ENCODE measurements at places on chromosomes 13 and 19.

GRCh38 chr19:310781-311496 is 19.7 kb upstream of the PLPP2 start:
- no peak for DNase-seq

DNA sequence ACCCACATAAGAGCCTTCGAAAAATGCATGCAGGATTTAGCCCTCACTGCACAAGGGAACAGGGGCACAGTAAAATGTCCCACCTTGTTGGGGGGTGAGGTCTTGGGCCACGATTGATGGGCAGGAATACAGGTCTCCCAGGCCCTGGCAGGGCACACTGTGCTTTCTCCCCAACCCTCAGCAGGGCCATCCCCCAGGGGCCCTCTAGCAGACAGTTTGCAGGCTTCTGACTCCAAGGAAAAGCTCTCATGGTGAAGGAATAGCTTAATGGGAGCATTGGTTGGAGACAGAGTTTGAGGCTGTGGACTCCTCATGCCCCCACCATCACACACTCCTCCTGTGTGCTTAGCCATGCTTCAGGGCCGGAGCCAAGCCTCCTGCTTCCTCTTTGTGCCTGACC is 484.6 kb downstream of the ZNF536 start:
- no peak for DNase-seq

- DNase-seq = no peak
Measured at GRCh38 chr19:29545866-29546582, 20.2 kb downstream of the VSTM2B start.

- no peak for DNase-seq
Measured at GRCh38 chr13:67094952-67095351, 135.2 kb downstream of the PCDH9 start.

GRCh38 chr19:7562646-7563393 is 27.3 kb downstream of the PNPLA6 start:
- DNase-seq = no peak

GRCh38 chr13:76148926-76149325 is 512.8 kb downstream of the LMO7 start:
- DNase-seq = no peak

- DNase-seq = no peak
Measured at GRCh38 chr13:51419001-51419636, 33.7 kb downstream of the INTS6 start.

GRCh38 chr13:68895696-68896095 is 1211.9 kb upstream of the ATXN8OS start:
- no peak for DNase-seq

GRCh38 chr19:35144600-35145436 is 1.8 kb downstream of the FXYD7 start:
- no peak for DNase-seq

- DNase-seq = no peak
Measured at GRCh38 chr13:110576736-110577476, 15.4 kb upstream of the RAB20 start.

GRCh38 chr19:8423817-8424223 is 10.7 kb downstream of the MARCHF2 start:
- DNase-seq = no peak

- DNase-seq = no peak
Measured at GRCh38 chr13:68369739-68370138, 1139.6 kb upstream of the PCDH9 start.

DNA sequence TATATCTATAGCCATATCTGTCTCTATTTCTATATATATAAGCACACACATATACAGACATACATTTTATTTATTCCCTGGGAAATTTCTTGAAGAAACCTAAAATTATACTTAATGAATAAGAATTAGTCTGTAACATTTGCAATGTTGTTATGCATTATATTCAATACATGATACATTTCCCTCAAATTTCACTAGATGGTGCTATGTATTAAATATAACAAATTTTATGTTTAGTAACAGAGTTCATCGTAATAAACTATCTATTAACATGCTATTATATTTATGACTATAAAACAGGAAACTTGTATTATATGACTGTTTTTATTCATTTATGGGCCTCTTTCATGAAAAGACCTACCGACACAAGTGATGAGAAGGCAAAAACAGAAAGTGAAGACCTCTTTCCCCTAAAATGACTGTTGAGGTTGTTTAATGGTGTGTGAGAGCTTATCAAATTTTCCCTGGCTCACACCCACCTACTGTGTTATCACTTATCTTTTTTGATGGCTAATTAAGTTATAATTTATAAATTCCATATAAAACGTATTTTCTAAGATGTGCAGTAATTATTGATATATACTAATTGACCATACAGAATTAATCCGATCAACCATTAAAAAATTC is 881.9 kb downstream of the SLITRK6 start:
- DNase-seq = no peak

- DNase-seq = no peak
Measured at GRCh38 chr19:35416331-35416730, 31.7 kb upstream of the FFAR2 start.

- no peak for DNase-seq
Measured at GRCh38 chr13:26376430-26376829, 122.5 kb downstream of the CDK8 start.

DNA sequence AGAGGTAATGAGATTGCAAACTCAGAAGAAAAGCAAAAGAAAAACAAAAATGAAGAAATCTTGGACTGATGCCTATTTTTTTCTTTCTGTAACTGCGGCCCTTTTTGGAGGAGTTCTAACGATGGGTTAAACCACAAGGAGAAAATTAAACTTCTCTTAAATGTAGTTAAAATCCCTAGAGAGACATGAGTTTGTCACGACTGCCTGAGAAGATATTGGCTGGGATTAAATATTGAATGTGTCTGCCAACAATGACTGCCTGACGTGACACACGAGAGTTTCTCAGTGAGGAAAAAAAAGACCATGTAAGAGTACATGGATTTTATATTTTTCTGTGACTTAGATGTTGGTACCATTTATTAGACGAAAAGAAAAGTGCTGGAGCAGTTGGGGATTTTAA is 1013.4 kb downstream of the PCDH9 start:
- no peak for DNase-seq

GRCh38 chr13:98307463-98308085 is 130.5 kb upstream of the RNF113B start:
- DNase-seq = no peak

GRCh38 chr13:23617551-23618024 is 47.4 kb downstream of the TNFRSF19 start:
- DNase-seq = no peak

DNA sequence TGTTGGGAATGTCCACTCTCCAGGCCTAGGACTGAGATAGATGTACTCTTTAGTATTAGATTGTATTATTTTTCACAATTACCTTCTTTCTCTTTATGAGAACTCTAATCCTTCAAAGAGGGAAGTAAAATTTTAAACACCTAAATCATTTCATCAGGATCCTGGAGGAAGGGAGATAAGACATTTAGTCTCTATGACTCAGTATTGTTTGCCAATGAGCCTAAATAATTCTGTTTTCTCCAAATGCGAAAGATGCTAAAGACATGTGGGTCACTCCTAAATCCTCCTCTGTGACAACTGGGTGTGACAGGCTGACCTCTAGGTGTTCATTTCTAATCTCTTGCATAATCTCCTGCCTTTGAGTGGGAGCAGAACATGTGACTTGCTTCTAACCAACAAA is 1736.6 kb upstream of the MIR17HG start:
- no peak for DNase-seq

DNA sequence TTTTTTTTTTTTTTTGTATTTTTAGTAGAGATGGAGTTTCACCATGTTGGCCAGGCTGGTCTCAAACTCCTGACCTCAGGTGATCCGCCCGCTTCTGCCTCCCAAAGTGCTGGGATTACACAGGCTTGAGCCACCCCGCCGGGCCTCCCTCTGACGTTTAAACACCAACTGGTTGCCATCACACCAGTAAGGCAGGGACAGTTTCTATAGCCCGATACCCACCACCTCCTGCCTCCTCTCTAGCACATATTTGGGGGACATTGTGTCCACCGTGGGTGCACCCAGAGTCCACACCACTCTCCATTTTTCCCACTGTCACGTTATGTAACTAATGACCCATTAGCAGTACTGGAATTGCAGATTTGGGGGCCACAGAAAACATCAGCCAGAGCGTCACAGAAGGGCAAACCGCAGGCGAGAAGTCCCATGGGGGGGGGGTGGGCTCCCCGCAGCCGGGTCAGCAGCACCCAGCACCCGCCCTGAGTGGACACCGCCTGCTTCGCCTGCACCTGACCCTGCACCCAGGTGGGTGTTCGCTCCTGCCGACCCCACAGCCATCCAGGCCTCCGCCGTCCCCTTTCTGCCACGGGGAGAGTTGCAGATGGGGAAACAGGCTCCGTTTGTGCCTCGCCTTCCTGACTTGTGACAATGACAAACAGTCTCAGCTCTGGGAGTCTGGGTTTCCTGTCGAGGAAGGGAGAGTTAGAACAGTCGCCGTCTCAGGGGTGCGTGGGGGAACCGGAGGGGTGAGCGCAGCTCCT is 3.6 kb downstream of the ONECUT3 start:
- DNase-seq = no peak

- no peak for DNase-seq
Measured at GRCh38 chr19:30691819-30692166, 319.6 kb downstream of the ZNF536 start.

GRCh38 chr19:47719047-47719859 is 6.0 kb downstream of the EHD2 start:
- no peak for DNase-seq

DNA sequence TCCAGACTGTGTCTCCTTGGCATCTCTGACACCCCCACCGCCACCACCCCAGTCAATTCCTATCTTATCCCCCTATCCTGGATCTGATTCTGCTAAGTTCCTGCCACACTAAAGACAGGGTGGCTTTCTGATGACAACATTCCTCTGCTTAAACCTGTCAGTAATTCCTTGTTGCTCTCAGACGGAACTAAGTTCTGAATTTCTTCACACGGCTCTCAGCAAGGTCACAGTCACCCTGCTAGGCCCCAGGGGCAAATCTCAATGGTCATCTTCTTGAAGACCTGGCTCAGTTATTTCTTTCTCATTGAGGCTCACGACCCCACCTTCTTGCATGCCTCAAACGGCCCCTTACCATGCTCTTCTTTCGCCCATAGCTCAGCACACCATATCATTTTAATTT is 7.6 kb downstream of the ALOX5AP start:
- no peak for DNase-seq

DNA sequence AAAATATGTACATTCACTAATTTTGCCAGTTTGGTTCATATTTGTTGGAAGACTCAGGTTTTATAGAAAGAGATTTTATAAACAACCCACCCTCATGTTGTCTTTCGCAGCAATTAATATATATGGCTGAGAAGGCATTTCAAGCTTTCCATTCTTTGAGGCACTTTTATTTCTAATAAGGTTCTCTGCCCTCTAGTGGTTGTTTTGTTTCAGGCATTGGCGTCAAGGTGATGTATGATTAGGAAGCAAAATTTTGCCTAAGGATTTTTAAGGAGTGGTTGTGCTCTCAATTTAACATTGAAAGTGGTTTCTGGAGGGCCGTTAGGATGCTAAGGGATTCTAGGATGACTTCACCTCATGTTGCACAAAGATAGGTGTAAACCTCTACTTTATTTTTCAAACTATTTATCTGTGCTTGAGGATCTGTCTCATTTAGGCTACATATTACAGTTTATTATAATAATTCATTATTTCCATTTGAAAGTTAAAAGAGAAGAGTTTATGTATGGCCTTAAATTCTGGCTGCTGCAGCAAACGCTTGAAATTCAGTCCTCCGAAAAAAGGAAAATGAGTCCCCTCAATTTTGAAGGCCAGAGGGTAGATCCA is 35.9 kb downstream of the OXGR1 start:
- no peak for DNase-seq

DNA sequence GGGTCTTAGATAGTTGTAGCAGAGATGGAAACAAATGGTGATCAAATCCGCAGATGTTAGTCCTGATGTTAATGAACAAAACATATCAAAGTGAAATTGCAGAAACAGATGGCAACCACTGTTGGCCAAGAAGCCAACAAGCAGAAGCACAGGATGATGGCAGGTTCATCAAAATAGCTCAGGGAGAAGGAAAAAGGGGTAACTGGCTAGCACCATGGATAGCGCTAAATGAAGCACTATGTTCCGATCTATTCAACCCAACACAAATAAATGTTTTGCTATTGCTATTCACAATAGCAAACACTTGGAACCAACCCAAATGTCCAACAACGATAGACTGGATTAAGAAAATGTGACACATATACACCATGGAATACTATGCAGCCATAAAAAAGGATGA is 413.7 kb downstream of the FGF14 start:
- no peak for DNase-seq

DNA sequence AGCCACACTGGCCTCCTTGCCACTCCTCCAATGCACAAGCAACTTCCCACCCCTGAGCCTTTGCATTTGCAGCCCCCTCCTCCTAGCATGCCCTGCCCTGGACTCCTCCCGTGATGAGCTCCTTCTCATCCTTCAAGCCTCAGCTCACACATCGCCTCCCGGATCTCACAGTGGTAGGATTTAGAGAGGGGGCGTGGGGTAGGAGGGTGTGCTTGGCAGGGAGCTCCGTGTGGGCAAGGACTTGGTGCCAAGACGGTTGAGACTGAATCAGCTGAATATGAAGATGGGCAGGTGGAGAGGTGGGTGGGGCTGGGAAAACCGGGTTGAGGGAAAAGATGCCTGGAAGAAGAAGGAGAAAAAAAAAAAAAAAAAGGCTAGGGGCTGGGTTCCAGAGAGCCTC is 48.4 kb upstream of the ZNRF4 start:
- DNase-seq = no peak

DNA sequence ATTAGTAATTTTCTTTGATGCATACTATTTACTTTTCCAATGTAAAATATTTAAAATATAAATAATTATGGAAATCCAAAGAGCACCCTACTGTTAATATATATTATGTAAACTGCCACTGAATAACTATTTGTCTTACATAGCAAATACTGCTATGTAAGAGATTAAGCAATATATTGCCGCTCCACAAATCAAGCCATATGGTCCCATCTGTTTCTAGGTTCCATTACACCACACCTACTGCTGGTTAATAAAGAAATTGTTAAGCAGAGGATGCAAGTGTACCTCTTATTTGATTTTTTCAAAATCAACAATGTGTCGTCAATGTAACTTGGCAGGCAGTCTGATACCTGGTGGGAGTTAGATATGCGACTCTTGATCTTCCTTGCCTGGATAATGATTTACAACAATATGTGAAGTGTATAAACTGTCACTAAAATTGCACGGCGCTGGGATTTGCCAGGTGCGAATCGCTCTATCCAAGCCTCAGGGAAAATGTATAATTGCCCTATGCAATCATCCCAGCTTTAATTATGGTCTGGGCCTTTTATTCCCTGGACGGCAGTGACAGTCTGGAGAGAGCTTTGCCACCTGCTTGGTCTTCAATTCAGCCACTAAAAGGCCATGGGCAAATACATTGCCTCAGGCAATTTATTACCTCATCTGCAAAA is 16.0 kb downstream of the SMAD9 start:
- peak; percentile 89 for DNase-seq

DNA sequence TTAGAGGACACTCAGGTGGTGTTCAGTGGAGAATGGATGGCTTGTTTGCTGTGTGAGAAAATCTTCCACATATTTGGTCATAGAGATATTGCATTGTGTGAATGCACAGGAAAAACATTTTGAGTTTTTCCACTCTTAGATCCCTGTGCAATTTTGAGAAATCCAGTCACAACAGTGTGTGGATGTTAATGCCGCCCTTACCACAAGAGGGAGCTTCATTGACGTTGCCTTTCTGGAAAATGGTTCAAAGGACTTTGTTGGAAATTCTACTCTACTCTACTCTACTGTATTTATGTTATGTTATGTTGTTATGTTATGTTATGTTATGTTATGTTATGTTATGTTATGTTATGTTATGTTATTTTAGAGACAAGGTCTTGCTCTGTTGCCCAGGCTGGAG is 13.4 kb downstream of the ZNF20 start:
- DNase-seq = no peak
